ENCODE measurements at places on chromosomes 11 and 22. TPM values are rescaled to one million over a fixed set of nuclear protein-coding genes. Genes with fewer than 3 reads are reported as not detected.
A peak's percentile ranks its signal among the peaks of the same experiment; 100 is the strongest.

Gene ACR
- total RNA-seq: not detected

Gene PSMD13
- total RNA-seq: 173 TPM

Gene OR2AG2
- total RNA-seq: 0.08 TPM

Gene OR8H2
- not detected for total RNA-seq

- no peak for DNase-seq
- H3K27me3 ChIP-seq: no peaks in the 10 kb centered on the region
- H3K4me1 ChIP-seq: no peaks in the 10 kb centered on the region
Measured at GRCh38 chr11:91761406-91762025, 463.1 kb upstream of the FAT3 start.

DNA sequence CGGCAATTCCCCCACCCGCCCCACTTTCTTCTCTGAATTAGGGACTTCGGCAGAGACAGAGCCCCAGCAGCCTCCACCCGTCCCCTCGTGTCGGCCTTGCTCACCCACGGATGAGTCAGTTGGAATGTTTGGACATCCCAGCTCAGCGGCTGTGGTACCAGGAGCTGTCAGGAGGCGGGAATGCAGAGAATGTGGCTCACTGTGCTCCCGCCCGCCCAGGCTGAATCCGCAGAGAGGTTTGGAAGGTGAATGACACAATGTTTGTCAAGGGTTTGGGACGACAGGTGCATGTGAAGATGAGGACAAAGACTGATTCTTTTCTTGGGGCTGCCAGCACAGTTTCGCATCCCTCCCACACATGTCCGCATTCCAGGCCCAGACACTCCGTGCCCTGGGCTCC is 39.6 kb downstream of the LIF start:
- H3K4me1 ChIP-seq: peaks cover 72% of the 10 kb centered on the region
- peak overlapping the region; percentile 37 for H3K27ac ChIP-seq
- no peak for DNase-seq

DNA sequence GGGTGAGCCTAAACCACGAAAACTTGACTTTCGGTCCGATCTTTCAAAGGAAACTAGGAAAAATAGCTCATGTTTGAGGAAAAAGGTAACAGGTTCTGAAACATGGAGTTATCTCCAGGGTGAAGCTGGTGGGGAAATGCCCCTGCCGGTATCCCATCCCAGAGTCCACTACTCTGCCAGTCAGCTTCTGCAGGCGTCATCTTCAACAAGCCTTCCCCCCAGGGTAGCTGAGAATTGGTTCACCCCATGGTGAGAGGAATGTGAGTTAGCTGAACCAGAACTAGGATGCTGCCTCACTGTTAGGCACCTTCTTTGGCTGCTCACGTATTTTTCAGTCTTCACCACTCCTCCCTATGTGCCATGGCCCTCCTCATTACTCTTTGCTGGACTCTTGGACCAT is 1.1 kb downstream of the GVQW3 start:
- peaks cover 42% of the 10 kb centered on the region for H3K4me1 ChIP-seq
- no peak overlapping the region for H3K27ac ChIP-seq
- peaks cover 11% of the 10 kb centered on the region for H3K36me3 ChIP-seq
- peak overlapping the region; percentile 58 for H3K4me3 ChIP-seq
- H3K27me3 ChIP-seq: no peaks in the 10 kb centered on the region

- H3K4me3 ChIP-seq: no peak overlapping the region
- DNase-seq: no peak
- no peaks in the 10 kb centered on the region for H3K36me3 ChIP-seq
- H3K4me1 ChIP-seq: no peaks in the 10 kb centered on the region
Measured at GRCh38 chr11:88494848-88495247, 157.3 kb upstream of the CTSC start.

- H3K4me3 ChIP-seq: no peak overlapping the region
- H3K27me3 ChIP-seq: peaks cover 26% of the 10 kb centered on the region
- peaks cover 10% of the 10 kb centered on the region for H3K4me1 ChIP-seq
- H3K36me3 ChIP-seq: no peaks in the 10 kb centered on the region
Measured at GRCh38 chr11:11420191-11420898, 67.3 kb upstream of the CSNK2A3 start.
